HL-60 (cell line): ENCODE measurements at places on chromosomes 6 and 20.

DNA sequence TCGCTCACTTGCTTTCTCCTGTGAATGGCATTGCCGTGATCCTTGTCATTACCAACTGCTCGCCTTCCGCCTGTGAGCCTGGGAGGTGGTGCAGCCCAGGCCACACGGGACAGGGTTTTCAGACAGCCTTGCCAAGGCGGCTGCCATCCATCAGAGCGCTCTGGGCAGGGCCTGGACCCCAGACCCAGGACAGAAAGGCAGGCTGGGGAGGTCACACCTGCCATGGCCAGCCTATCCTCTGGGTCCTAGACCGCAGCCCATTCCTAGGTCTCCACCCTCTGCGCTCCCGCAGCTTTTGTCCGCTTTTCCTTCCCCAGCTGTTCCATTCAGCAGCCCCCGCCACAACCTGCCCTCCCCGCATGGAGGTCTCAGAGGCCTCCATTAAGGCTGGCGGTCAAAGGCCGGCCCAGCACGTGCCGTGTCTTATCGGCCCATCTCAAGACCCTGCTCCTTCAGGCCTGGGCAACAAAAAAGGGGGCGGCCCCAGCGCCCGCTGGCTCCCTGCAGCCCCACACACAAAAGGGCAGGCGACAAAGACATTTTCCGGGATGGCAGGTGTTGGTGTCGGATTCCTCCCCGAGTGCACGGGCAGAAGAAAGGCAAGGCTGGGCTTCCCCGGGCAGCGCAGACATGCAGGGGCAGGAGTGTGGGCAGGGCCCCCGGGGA is 28.1 kb downstream of the INSM1 start:
- DNase-seq: no peak

DNA sequence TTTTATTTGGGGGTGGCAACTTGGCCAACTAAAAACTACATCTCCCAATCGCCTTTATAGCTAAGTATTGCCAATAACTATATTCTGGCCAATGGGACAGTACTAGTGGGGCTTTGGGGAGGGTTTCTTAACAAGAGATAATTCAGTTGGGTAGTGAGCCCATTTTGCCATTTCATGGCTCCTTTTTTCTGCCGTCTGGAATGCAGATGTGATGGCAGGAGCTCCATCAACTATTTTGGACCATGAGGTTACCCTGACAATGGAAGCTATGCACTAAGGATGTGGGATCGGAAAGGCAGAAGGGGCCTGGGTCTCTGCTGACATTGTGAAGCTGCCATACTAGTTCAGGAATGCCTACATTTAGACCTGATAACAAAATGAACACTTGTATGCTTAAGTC is 67.0 kb upstream of the FOXC1 start:
- no peak for DNase-seq

GRCh38 chr6:43150051-43150751 is 20.9 kb upstream of the SRF start:
- no peak for DNase-seq

GRCh38 chr6:99121748-99122147 is 174.0 kb upstream of the FBXL4 start:
- DNase-seq: no peak

- no peak for DNase-seq
Observed at GRCh38 chr20:63501818-63502670, 3.2 kb upstream of the EEF1A2 start.

GRCh38 chr6:3533981-3534380 is 77.1 kb upstream of the SLC22A23 start:
- no peak for DNase-seq

GRCh38 chr6:39361657-39362486 is 39.4 kb upstream of the KCNK16 start:
- DNase-seq: peak; percentile 68

GRCh38 chr6:149335924-149336608 is 18.6 kb downstream of the TAB2 start:
- no peak for DNase-seq

- DNase-seq: no peak
Observed at GRCh38 chr6:121984956-121985355, 414.5 kb upstream of the HSF2 start.

DNA sequence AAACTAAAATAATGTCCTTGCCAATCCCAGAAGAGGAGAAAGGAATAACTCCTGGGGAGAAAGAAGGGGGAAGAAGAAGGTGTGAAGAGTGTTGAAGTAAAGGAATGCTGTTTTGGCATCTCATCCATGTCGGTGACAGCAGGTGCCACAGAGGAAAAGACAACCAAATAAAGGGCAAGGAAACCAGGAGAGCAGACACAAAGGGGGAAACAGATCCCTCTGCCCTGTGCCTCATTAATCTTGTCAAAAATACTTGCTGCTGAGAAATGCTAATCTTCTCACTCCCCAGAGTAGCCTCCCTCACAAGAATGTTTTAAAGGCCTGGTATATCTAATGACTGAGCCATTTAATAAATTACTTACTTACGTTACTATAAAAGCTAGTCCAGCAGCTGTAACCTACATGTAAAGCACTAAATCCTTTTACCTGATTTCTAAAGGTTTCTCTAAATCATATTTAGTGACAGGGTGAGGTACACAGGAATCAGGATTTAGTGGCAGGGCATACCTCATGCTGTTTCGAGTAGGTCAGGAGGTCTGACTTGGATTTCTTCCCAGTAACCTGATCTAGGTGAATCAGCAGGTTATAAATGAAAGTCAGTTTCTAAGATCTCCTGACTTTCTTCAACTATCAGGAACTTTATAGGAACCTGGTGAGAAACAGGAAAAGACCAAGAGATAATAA is 377.1 kb downstream of the CENPW start:
- no peak for DNase-seq

DNA sequence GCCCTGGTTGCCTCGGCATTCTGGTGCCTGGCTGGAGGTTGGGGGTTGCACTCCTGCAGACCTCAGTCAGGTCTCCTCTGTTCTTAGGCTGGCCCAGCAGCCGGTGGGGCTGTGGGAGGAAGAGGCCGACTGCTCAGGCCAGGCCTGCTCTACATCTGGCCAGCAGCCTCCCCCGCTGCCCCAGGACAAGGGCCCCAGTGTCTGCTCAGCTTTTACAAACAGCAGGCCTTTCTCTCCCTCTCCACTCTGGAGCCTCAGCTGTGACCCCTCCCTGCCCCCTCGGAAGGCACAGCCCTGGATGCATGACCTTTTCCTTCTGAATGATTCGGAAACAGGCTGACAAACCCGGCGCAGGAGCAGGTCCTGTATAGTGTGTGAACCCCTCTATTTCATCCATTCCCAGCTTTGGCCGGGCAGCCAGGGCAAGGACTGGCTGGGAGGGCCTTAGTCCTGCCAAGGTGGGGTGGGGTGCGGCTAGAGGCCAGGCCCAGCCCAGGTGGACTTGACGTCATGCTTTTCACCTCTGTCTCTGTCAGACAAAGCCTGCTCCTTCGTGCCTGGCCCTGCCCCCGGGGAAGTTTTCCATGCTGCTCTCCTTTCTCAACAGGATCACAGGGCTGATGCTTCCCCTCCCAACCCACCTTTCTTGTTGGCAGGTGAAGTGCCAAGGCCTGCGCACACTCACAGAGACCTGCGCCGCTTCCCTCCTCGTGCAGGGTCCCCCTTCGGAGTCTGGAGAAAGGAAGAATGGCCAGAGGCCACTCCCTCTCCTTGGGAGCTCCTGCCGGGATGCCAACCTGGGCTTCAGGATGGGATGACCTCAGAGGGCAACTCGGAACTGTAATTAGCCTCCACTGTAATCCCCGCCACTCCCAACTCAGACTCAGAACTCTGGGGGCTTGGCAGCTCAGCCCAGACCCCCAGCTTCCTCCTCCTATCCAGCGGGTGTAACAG is 10.1 kb upstream of the ITPR3 start:
- DNase-seq: no peak

DNA sequence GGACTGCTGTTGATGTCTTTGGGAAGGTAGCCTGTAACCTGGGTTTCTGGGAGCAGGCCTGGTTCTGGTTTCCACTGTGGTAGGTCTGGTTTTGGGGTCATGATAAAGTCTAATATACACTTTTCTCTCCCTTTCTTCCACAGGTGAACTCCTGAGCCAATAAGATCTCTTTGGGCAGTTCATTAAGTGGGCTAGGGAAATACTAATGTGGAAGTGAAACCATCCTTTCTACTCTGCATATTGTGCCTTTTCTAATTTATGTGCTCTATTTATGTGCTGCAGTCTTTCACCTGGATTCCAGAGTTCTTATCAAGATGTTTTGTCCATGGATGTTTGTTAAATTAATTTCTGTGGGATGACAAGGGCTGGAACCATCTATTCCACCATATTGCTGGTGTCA is 165.7 kb upstream of the PTPRK start:
- DNase-seq: no peak

GRCh38 chr20:30486103-30486478 is 771.4 kb upstream of the DEFB115 start:
- no peak for DNase-seq

DNA sequence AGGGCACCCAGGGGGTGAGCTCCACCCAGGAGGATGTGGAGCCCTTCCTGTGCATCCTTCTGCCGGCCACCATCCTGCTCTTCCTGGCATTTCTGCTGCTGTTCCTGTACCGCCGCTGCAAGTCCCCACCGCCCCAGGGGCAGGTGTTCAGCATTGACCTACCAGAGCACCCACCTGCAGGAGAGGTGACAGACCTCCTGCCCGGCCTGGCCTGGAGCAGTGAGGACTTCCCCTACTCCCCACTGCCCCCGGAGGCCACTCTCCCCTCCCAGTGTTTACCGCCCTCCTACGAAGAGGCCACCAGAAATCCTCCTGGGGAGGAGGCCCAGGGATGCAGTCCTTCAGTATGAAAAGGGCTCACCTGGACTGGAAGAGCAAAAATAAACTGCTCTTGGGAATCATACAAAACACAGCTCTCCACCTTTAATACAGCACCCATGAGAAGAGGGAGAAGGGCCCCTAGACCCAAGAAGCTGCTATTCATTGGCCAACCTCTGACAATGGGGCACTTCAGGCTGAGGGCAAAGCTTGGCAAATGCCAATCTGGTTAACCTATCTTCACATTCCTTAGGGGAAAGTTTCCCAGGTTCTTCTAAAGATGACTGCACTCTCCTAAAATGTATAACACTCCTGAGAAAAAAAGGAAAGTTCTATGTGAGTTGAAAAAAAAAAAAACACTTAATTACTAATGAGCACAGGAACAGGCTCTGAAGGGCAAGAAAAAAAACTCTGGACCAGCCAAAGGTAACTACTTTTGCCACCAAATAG is 5.0 kb downstream of the SMIM28 start:
- no peak for DNase-seq

DNA sequence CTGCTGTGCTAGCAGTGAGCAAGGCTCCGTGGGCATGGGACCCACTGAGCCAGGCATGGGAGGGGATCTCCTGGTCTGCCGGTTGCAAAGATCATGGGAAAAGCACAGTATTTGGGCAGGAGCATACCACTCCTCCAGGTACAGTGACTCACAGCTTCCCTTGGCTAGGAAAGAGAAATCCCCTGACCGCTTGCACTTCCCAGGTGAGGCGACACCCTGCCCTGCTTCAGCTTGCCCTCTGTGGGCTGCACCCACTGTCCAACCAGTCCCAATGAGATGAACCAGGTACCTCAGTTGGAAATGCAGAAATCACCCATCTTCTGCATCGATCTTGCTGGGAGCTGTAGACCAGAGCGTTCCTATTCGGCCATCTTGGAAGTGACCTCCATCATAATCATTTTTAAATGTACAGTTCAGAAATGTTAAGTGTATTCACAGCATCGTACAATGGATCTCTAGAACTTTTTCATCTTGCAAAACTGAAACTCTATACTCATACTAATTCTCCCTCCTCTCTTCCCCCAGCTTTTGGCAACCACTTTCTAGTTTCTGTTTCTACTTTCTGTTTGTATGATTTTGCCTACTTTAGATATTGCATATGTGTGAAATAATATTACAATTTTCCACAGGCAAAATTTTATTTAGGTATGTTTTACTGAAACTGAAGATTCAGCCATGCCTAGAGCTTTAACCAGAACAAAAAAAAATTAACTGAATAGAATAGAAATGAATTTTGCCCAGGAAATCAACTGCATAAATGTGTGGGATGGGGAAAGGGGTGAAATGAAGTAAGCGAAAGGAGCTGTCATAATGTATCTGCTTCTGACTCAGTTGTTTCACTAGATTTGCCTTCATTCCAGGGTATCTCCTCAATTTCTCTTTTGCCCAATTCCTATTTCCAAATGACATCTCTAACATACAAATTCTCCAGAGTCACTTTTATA is 100.0 kb downstream of the RWDD2A start:
- no peak for DNase-seq

DNA sequence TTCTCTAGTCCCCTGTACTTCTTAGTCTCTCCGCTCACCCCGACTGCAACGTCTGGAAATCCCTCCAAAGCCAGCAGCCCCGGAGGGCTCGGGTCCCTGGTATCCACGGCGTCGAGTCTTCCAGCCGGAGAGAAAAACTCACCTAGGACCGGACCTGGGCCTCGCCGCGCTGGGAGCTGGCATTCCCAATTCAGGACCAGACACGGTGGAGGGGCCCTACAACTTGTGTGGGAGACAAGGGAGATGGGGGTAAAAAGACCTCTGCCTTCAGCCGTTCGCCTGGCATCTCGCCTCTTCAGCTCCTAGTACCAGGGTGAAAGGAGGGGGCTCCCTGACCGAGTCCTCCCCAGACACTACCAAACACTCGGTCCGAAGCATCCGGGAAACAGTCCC is 64.3 kb downstream of the GPX5 start:
- DNase-seq: no peak

DNA sequence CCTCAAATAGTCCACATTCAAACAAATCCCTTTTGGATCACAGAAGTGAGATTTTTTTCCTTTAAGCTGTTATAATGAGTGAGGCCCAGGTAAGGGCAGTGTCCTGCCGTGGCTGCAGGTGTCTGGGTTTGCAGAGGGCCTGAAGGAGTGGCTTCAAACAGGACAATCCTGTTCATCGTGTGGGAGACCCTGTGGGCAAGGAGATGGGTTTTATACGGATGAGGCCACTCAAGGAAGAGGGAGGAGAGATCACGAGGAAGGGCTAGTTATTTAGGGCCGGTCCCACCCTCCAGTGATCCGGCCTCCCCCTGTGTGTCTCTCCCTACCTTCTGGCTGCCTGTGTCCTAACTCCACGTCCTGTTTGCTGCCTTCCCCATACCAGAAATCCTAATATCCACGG is 33.8 kb downstream of the PPP1R14C start:
- DNase-seq: no peak

- no peak for DNase-seq
Observed at GRCh38 chr6:27260836-27261375, 13.4 kb downstream of the PRSS16 start.
